Stimulated activated CD4-positive, alpha-beta T cell treated with anti-CD3 and anti-CD28 coated beads, Interleukin-12 subunit alpha, Interleukin-12 subunit beta, amount 100 ng/mL, for 4 hours (primary cell): ENCODE measurements at places on chromosomes 2 and 18.

DNA sequence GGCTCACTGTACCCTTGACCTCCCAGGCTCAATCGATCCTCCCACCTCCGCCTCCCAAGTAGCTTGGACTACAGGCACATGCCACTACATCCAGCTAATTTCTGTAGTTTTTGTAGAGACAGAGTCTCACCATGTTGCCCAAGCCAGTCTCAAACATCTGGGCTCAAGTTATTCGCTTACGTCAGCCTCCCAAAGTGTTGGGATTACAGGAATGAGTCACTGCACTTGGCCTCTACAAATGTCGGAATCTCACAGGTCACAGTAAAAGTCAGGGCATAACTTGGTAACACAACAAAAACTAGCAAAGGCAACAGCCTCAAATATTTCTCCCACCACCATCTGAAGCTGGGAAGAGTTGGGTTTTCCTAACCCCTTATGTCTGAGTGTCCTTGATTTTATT is 25.3 kb downstream of the SCG2 start:
- no peak for DNase-seq

- DNase-seq, result no peak
These were observed 198.2 kb downstream of the SEPTIN10 start for GRCh38 chr2:109415581-109416013.

DNA sequence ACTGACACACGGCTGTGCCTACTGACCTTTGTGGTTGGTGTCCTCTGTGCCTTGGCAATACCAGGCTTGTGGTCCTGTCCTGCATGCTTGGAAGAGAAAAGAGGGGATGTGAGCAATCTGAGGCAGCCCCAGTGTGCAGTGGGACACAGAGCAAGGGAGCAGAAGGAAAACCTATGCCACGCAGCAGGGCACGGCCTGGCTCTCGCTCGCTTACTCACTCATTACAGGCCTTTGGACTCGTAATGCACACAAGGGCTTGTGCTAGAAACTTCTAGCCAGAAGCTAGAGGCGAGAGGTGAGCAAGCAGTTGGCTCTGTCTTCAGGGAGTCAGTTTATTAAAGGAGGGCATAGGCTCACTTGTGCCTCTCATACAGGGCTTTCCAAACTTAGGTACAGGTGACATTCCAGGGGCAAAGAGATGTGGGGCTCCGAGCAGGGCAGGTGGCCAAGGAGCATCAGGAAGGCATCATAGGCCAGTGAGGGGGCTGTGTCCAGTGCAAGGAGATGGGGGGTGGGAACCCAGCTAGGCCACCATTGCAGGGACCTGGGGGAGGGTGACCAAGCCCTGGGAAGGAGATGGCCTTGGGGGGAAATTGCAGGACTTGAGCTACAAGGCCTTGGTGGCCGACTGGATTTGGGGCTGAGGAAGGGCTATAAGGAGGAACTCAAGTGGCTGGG is 100.8 kb downstream of the DYSF start:
- DNase-seq, result no peak

DNA sequence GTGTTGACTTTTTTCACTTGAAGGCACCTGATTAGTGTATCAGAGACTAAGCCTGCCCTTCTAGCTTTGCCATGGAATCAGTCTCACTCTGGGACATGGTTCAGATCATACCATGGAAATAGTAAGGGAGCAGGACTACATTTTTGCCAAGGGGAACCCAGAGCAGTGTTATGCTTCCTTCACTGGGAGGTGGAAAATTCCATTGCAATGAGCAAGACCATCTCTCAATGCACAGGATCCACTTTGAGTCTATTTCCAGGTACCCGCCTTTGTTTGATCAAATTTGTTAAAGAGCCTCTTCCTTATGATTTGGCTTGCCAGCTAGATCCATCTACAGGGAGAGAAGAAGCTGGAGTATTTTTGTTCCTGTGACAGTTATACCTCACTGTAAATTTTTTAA is 395.8 kb downstream of the MTX2 start:
- DNase-seq, result no peak

DNA sequence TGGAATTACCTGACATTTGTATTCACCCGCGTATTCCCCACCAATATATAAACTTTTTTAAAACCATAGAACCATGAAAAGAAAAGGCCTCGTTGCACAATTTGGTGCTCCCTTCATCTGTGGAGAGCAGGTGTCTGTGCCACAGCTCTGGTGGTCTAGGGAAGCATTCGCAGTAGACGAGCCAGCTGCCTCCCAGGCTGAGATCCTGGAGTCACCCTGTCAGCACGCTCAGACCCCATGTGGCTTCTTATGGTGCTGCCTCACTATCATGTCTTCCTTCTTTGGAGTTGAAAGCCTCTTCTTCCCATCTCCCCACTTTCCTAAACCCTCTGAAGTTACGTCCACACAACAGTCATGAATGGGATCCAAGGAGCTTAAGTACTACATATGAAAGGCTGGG is 38.4 kb upstream of the ACKR3 start:
- DNase-seq, result no peak

DNA sequence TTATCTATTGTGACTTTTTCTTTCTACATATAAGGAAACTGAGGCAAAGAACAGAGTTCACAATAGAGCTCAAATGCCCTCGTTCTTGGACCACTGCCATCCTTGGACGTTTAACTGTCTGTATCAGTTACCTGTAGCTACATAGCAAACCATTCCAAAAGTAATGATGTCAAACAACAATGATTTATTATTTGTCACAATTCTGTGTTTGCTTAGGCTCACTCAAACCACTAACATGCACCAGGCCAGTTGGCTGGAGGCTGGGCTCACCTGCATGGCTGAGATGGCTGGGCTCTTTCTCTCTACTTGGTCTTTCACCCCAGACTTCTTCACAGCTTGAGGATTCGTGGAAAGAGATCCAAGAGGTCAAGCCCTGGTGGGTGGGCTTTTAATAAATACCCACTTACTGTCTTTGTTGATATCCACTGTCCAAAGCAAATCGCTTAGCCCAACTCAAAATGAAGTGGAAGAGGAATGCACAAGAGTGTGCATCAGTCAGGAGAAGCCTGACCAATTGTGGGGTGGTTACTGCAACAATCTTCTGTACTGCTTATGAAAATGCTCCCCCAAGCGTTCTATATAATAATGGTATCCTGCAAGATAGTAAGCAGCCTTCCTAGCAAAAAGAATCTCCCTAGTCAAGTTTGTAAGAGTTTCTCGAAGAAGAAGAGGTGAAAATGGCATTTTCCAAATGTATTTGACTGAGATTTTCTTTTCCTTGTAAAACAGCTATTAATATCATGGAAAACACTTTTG is 163.5 kb upstream of the NT5C1B start:
- no peak for DNase-seq

DNA sequence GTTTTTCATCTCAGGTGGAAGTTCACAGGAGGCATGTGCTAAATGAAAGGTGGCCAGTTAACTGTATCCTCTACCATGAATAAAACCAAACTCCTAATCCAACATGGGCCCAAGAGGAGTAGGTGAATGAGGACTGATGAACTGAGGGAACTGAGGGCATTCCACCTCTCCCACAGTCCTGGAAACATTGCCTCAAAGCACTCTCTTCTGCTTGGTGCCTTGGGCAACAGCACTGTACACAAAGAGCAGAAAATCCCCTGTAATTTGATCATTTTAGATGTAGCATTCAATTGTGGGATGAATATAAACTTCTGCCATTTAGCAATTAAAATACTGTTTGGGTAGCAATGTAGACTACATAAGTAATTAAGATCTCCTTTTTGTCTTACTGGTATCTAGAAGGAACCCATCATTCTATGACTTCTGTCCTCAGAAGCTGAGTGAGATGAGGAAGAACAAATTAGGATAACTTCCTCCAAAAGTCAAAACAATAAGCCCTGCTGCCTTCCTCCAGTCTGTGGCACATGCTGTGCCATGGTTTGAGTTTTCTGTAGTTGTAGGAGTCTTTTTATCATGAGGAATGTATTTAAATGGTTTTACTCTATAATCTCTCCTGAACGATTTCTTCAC is 86.7 kb upstream of the ZEB2 start:
- no peak for DNase-seq

DNA sequence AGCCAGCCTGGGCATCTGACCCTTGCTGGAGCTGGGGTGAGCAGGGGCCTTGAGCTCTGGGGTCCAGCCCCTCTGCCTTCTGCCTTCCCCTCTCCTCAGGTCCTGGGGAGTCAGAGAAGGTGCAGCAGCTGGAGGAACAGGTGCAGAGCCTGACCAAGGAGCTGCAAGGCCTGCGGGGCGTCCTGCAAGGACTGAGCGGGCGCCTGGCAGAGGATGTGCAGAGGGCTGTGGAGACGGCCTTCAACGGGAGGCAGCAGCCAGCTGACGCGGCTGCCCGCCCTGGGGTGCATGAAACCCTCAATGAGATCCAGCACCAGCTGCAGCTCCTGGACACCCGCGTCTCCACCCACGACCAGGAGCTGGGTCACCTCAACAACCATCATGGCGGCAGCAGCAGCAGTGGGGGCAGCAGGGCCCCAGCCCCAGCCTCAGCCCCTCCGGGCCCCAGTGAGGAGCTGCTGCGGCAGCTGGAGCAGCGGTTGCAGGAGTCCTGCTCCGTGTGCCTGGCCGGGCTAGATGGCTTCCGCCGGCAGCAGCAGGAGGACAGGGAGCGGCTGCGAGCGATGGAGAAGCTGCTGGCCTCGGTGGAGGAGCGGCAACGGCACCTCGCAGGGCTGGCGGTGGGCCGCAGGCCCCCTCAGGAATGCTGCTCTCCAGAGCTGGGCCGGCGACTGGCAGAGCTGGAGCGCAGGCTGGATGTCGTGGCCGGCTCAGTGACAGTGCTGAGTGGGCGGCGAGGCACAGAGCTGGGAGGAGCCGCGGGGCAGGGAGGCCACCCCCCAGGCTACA is 3.8 kb downstream of the EMILIN1 start:
- DNase-seq, result no peak

DNA sequence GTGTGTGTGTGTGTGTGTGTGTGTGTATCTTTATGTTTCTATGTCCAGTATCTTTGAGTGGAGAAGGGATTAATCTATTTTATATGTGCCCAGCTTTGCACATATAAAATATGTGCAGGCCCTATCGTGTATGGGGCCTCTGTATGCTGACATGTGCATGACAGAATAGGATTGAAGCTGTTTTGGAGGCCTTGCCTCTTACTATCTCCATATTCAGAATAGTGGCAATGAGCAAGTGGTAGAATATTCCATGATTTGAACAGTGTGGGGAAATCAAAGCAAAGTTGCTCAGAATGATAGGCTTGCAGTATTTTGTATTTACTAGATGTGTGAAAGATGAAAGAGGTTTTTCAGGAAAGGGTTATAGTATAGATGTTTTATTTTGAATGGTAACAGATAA is 480.8 kb downstream of the XIRP2 start:
- no peak for DNase-seq

- DNase-seq, result no peak
These were observed 5.9 kb upstream of the PRKAG3 start for GRCh38 chr2:218837495-218837894.

- no peak for DNase-seq
These were observed 121.5 kb downstream of the PIEZO2 start for GRCh38 chr18:11027862-11028261.

GRCh38 chr2:143171817-143172216 is 42.6 kb downstream of the ARHGAP15 start:
- DNase-seq, result no peak

GRCh38 chr18:9824474-9824832 is 61.3 kb upstream of the TXNDC2 start:
- DNase-seq, result no peak

DNA sequence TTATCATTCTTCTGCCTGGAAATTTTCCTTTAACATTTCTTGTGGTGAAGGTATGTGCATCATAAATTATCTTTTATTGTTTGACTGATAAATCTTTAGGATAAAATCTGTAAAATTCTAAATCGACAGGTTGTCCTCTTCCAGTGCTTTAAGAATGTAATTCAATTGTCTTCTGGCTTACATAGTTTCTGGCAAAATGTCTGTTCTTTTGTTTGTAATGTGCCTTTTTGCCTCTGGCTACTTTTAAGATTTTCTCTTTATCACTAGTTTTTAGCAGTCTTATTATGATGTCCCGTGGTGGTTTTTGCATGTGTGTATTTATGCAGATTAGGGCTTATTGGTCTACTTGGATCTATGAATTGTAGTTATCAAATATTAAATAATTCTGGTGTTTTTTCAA is 203.6 kb upstream of the COPS8 start:
- no peak for DNase-seq

- peak; percentile 30 for DNase-seq
These were observed 19.1 kb upstream of the GPR55 start for GRCh38 chr2:230944123-230944653.

DNA sequence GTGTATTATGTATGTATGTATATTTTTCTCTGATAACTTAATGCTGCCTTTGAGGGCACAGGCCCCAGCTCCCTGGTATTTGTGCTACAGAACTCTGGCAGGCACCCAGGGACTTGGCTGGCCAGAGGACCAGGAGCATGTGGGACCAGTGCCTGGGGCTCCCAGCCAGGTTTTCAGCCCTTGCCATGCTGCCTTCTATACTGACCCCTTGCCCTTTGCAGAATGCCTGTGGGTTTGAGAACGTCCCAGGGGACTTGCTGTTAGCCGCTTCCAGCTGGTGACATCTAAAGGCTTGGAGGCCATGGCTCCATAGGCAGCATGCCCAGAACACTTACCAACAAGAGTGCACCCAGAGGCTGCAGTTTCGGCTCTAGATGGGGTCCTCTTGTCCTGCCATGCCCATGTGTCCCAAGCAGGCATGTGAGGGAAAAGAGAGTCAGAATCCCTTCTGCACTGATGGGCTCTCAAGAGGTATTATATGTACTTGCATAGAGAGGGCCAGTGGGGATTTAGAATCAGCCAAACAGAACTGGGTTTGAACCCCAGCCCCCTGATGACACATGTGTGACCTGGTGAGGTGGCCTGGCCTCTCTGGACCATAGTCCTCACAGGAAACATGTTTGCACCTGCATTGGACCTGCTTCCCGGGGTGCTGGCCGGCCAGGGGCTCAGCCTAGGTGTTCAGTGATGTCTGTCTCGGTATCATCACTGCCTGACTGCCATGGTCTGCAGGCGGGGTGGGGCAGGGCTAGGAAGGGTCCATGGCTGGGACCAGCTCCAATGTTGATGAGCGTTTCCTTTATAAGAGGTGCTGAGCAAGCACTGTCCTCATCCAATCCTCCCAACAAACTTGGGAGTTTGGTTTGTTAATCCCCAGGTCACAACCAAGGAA is 119.2 kb upstream of the FHL2 start:
- no peak for DNase-seq

DNA sequence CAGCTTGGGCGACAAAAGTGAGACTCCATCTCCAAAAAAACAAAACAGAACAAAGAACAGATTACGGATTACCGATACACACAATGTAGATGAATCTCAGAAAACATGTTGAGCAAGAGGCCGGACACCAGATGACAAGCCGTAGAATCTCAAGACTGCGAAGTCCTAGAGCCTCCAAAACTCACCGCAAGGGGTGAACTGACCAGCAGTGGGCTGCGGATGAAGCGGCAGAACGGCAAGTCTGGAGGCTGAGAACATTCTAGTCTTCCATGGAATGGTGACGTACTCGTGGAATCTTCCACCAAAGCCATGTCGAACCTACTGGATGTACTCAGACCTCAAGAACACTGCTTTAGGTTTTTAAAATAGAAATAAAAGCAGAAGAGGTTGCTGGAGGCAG is 198.8 kb downstream of the NDUFA10 start:
- DNase-seq, result no peak

DNA sequence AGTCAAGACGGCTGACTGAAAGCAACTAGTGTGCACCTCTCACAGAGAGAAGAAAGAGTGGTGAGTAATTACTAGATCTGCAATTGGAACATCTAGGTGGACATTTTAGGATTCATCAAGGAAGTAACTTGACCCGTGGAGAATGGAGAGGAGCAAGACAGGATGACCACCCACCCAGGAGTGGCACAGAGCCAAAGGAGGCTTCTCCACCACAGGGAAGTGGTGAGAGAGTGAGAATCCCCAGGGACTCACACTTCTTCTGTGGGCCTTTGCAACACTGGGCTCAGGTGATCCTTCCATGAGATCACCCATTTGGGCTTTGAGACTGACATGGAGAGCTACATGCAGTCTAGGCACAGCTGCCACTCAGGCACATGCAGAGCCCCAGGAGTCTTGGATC is 132.8 kb upstream of the GALNT5 start:
- no peak for DNase-seq
